ENCODE measurements at places on chromosomes 11 and 22.

DNA sequence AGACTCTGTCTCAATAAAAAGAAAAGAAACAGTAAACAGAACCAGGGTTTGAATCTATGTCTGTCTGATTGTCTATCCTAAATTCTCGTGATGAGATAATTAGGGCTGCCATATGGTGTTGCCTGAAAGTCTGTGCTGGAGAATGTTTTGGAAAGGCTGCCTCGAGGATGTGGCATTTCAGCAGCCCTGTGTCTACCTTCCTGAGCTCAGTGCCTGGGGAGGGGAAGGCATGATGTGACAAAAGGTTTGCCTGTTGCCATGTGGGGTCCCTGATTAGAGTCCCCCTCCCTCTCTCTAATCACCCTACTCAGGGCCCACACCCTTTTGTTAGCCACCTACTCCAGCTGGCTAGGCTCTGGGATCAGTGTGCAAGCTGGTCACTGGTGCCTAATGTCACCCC, 15.2 kb downstream of the CD82 start:
- DNase-seq, result no peak

DNA sequence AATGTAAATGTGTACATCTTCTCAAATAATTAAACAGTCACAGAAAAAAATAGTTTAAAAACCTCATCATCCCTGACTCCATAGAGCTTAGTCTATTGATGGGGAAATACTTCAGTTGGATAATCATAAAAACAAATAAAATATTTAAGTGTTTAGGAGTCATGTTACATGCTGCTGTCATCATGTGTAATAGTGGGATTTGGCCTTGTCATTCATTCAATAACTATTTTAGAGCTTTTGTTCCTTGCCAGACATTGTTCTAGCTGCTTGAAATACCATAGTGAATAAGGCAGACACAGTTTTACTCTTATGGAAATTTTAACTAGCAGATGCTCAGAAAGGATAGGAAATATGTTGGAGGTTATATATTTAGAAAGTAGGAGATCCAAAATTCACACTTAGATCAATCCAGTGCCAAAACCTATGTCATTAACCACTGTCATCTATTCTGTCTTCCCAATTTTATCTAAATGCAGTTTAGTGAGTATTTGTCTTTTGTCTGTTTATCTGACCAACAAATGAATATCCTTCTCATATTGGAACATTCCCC, 324.7 kb downstream of the CASP12 start:
- no peak for DNase-seq

- no peak for DNase-seq
These were observed 2.2 kb downstream of the SEPTIN3 start for GRCh38 chr22:41971431-41971830.

DNA sequence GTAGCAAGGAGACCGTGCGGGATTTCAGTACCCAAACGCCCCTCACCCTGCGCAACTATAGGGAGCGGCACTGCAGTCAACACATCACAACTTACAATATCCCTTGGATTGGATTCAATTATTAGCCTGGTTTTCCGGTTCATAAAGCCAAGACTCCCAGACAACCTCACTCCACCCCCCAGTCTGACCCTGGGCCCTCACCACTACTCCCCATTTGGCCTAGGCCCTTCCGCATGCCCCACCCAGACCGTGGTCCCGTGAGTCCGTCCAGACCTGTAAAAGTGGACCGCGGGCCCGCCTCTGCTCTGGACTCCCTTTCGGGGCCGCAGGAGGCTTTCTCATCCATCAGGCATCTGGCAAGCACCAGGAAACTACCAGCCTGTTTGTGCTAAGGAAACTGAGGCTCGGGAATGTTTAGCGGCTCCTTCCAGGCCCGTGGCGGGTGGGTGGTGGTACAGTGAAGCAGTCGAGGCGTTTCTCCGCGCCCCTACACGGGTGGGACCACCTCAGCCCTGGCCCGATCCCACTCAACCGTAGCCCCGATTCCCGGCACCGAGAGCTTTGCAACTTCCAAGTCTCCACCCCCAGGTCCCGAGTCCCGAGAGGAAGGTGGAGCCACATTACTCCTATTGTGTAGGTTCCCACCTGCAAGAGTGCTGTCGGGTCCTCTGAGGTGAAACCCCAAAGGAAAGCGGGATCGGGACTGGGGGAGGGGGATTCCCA, 679 bp upstream of the DPP3 start:
- no peak for DNase-seq

DNA sequence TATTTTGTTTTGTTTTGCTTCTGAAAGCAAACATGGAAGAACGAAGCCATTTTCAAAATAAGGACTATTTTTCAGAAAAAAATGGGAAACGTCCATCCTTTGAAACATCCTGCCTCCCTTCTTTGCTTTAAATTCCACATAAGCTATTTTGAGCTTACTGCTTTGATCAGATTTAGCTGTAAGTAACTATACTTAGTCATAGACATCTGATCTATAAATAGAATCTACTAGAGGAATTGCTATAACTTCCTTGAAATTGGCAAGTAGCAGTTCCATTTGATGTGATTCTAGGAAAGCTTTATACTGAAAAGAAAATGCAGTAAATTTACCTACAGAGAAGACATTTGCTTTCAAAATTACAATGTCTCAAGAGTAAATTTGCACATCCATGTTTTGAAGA, 305.8 kb downstream of the TTC28 start:
- DNase-seq, result no peak

GRCh38 chr11:113167599-113167998, 146.8 kb upstream of the TTC12 start:
- DNase-seq, result no peak

GRCh38 chr11:117230286-117230961, 1.4 kb downstream of the PCSK7 start:
- DNase-seq, result peak; percentile 17

GRCh38 chr22:29702000-29702930, 17.5 kb upstream of the CABP7 start:
- no peak for DNase-seq

GRCh38 chr22:38921120-38921519, 36.3 kb upstream of the APOBEC3A start:
- DNase-seq, result no peak

DNA sequence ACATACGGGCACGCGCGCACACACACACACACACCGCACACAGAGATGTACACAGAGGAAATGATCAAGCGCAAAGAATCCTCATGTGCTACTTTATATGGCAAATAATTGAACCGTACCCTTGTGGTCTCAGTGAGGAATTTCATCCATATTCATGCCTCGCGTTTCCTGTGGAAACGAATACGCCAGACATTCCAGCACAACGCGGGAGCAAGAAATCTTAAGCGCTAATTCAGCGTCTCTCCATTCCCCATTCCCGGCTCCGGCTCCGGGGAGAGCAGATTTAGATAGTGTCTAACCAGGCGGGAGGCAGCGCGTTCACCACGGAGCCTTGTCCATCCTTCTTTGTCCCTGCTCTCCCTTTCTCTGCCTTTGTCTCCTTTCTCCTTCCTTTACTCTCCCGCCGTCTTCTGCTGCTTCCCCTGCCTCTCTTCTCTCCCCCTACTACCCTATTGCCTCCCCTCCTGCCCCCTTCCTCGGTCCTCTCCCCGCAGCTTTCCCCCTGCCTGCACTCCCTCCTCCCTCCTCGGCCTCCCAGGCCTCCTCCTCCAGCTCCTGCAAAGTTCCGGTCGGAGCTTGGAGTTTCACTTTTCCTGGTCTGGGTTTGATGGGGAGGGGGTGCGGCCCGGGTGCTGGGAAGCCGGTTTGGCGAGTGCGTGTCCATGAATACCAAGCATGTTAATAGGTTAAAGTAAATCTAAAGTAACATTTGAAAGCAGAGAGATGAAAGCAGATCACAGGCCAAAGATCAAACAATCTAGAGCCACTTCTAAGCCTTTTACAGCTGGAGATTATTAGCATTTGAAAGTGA, 579.3 kb downstream of the BUD13 start:
- no peak for DNase-seq

DNA sequence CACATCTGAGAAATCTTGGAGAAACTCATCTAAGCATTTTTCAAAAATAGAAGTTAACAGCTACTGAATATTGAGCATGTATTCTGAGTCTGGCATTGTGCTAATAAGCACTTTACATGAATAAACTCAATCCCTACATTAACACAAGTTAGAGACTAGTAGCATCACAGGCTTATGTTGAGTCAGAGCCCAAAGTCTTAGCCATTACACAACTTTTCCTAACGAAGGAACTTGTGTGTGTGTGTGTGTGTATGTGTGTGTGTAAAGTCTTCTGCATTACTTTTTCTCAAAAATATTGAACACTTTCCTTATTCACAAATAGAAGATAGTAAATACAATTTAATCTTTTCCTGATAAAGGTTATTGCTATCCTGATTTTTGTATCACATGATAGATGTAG, 8.7 kb upstream of the CLPB start:
- DNase-seq, result no peak

DNA sequence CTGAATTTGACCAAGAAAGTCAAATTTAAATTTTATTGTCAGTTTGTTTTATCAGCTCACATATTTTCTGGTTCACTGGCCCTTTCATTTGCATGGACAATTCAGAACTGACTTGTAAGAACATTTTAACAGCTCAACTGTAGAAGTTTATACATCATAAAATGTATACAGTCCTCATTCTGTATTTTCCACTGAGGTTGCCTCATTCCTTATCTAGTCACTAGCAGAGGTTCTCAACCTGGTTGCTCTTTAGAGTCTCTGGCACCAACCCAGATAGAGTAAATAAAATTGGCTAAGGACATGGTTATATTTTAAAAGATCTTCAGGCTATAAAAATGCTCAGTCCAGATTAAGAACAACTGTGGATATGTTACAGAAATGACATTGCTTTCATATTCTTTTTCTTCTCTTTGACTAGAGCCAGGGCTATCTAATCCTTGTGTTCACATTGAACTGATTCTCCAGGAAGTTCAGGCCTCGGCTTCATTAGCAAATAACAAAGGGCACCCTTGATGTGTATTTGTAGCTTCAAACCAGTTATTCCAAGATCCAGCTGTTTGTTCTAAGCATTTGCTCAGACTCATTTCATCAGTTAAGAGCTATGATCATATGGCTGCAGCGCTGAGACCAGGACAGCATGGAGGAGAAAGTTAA, 782.5 kb downstream of the ETS1 start:
- no peak for DNase-seq

GRCh38 chr11:19736831-19737230, 24.2 kb downstream of the NAV2 start:
- DNase-seq, result no peak

- no peak for DNase-seq
These were observed 96.3 kb downstream of the C11orf65 start for GRCh38 chr11:108370990-108371389.

DNA sequence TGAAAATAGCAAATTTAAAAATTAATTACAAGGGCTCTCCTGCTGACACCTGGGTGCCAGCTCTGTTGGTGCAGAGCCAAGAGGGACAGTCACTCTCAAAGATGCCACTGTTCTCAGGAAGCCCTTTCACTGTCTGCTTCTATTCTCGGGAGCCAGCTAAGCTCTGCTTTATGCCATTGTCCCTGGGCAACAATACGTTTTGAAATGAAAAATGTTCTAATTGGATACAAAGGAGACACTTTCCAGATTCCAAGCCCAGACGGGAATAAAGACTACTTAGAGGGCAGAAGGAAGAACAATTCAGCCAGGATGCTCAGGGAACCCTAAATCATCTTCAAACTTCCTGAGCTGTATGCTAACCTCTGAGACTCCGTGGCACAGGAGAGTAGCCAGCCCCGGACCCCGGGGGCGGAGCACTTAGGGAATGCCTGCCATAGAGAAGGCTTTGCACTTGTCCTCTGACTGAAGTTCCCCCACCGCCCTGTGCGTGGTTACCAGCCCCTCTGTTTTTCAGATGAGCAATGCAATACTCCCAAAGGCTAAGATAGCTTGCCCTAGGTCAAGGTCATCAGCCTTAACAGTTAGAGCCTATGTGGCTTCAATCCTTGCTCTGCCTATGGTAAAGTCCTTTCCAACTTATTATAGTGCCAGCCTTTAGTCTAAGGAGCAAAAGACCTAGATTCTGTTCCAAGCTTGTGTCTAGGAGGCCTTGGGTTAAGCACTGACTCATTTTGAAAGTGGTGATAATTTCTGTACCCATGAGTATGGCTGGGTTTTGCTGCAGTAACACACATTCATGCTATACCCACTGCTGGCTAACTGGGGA, 150.9 kb downstream of the CACNA1I start:
- no peak for DNase-seq

DNA sequence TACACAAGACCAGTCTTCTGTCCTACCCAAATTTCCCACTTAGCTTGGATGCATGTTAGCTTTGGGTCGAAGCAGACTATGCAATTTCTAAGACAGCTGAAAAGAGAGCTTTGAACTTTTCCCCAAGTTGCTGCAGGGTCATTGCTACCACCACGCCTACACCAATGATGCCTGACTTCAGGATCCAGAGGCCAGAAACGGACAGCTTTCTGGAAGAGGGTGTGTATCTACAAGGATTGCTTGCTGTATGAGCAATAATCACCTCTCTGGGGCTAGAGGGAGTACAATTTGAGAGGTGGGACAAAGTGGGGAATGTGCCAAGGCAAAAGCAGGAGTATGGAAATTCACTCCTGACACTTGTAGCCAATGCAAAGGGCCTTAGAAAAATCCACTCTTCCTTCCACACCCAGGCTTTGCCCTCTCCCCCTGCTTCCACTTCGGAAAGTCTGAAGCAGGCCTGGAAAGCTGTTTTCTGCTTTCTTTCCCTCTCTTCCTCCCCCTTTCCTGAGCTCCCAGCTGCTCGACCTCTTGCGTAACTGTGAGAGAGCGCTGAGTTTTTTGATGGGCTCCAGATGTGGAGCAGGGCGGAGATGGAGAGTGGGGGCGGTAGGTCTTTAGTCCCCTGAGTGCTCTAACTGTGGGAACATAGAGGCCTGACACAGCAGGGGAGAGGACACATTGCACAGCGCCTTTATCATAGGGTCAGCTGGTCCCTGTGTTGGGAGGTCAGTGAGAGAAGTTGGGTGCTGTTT, 2.1 kb upstream of the PHLDB1 start:
- no peak for DNase-seq

- DNase-seq, result no peak
These were observed 49.9 kb upstream of the WNT7B start for GRCh38 chr22:46026899-46027210.

DNA sequence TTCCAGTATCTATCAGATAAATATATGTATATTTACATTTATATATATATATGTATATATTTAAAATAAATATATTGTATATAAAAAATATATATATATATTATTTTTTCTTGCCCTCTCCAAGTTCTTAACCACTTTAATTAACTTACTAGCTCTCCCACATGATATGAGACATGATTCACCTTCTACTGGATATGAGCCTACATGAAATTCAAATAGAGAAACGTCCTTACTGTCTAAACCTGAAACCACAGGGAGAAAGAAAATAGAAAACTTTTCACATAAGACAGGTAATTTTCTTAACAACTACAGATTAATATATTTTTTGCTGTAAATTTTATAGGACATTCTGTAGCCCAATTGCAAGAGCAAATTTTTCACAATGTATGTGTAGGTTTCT, 391.6 kb downstream of the ETS1 start:
- no peak for DNase-seq

DNA sequence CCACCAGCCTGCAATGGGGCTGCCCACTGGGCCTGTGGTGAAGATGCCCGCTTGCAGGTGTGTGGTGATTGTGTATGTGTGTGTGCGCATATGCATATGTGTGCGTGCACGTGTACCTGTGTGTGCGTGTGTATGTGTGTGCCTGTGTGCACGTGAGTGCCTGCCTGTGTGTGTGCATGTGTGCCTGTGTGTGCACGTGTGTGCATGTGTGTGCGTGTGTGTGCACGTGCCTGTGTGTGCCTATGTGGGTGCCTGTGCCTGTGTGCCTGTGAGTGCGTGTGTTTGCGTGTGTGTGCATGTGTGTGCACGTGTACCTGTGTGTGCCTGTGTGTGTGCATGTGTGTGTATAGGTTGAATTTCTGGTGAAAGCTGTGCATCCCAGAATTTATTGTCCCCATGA, 2.4 kb upstream of the MUC6 start:
- DNase-seq, result no peak

GRCh38 chr22:25875461-25875860, 133.5 kb downstream of the MYO18B start:
- no peak for DNase-seq
